Activated CD4-positive, alpha-beta T cell treated with anti-CD3 and anti-CD28 coated beads for 1 hour (primary cell): ENCODE measurements at places on chromosomes 4 and X.

DNA sequence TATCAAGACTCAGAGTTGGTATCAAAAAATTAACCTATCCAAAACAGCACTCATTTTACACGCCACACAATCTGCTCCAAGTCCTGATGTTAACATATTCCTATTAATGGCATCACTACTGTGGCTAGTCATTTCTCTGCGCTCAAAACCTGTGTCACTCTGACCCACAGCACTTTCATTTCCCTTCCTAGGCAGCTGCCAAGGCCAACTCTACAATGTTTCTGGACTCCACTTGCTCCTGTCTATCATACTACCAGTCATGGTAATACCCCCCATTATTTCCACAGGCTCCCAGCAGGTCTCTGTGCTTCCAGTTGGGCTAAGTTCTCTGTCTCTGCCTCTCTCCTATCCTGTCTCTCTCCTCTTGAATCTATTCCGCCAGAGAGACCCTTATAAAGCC is 323.6 kb downstream of the NR3C2 start:
- no peak for DNase-seq

- DNase-seq, result no peak
These were observed 63.2 kb downstream of the CPEB2 start for GRCh38 chr4:15065516-15065915.

GRCh38 chr4:101345271-101345595 is 2.1 kb downstream of the PPP3CA start:
- DNase-seq, result no peak

- DNase-seq, result no peak
These were observed 53.4 kb upstream of the CBR4 start for GRCh38 chr4:169063441-169063840.

DNA sequence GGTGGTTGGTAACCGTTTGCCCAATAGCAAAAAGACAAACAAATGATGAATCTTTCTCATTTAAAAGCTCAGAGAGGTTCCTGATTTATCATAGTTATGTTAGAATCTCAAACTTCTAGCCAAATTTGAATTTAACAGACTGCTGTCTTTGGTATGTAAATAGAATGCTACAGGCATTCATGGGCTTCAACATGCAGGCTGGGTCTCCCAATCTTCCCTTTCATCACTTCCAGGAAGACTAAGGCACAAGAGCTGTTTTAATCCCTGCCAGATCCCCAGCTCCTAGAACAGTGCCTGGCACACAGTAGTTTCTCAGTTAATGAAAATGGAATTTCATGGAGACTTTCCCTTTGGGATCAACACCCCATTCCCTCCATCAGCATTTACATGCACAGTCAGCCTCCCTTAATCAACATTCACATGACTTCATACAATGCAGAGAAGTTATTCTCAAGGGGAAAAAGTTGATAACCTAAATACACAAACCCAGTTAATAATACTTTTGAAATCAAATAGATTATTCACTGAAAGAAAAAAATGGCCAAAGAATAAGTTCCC is 107.6 kb upstream of the C1QTNF7 start:
- no peak for DNase-seq

- no peak for DNase-seq
These were observed 182.1 kb upstream of the SMIM31 start for GRCh38 chr4:164571593-164572390.

DNA sequence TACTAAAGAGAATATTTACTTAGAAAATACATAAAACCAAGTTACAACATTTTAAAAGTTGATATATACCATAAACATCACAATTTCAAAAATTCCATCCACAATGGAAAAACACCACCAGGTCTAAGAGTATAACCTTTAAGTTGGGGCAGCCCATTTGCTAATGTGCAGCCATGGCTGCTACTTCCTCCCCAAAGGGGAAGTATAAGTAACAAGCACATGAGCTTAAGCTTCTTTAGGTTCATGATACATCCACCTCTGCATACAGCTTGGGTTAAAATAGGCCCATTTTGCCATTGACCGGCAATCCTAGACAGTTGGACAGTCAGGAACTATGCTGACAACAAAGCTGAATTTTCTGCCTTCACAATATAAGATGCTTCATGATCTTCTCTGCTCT is 16.6 kb upstream of the GASK1B start:
- no peak for DNase-seq

- no peak for DNase-seq
These were observed at the start of gene SOD3 for GRCh38 chr4:24794916-24795665. Gene SOD3, plus strand, starts transcription at chr4:24795573. Its CDS starts 3,949 bp downstream, at chr4:24799522.

DNA sequence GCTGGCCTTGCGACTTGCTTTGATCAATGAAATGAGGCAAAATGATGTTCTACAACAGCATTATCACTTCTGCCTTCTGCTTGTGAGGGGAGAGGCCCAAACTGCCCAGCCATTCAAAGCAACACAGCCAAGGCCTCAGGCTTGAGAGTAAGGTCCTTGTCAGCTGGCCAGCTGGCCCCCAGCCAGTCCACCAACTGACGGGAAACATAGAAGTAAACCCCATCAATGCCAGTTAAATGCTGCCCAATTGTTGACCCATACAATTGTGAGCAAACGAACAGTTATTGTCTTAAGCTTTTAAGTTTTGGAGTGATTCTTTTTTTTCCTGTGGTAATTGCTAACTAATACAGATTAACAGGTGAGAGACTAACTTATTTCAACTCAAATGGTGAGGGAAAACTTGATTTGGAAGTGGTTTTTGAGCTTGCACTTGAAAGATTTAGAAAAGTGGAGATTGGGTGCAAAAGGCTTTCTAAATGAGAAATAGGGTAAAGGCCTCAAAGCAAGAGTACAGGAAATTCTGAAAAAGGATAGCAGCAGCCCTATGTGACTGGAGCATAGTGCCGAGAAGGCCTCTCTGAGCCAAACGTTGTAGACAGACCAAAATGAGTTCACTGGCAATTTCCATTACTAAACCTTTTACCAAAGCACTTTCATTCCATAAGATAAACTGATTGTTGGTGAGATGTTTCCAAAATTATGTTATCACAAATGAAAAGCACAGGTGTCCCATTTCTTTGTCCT is 66.9 kb downstream of the ARHGEF38 start:
- DNase-seq, result no peak

DNA sequence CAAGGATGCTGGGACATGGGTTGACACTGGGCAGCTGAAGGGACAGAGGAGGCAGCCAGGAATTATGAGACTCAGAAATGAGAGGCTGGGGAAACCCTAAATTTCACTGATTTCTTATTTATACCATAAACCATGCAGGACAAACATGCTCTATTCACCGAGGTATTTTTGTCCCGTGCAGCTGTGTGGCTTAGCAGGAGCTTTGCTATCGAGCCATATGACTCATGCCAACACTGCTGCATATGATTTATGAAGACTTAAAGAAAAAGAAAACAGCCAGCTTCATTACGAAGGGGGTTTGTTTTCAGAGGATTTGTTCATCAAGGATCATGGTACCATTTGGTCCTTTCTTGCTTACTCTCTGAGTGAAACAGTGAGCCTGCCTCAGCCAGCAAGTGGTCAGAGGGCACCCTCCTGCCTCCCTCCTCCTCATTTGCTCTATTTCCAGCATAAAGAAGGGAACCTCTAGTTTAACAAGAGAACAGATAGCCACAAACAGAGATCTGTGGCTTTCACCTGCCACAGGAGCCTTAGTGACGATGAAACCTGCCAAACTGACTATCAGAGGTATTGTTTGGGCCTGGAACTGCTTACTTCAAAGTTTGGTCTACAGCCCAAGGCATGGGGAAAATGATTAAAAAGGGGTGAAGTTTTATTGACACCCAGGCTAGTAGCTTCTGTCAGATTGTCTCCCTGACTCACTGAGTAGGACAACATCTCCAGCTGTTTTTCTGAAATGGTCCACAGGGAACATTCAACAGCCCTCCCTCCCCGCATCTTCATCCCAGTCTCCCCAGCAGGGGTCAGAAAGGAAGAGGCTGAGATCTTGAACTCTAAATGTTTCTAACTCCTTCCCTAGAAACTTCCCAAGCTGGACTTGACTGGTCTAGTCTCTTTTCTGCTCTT is 80.1 kb upstream of the MAML3 start:
- DNase-seq, result no peak

DNA sequence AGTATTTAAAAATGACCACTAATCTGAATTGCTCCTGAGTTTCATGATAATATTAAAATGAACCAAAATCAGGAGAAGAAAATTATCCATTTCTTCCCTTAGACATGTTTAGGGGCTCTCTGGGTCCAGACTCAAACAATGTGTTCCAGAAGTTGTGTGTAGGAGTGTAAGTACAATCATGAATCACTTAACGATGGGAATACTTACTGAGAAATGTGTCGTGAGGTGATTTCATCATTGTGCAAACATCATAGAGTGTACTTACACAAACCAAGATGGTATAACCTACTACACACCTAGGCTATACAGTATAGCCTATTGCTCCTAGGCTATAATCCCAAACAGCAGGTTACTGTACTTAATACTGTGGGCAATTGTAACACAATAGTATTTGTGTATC is 74.8 kb downstream of the STPG2 start:
- DNase-seq, result no peak

DNA sequence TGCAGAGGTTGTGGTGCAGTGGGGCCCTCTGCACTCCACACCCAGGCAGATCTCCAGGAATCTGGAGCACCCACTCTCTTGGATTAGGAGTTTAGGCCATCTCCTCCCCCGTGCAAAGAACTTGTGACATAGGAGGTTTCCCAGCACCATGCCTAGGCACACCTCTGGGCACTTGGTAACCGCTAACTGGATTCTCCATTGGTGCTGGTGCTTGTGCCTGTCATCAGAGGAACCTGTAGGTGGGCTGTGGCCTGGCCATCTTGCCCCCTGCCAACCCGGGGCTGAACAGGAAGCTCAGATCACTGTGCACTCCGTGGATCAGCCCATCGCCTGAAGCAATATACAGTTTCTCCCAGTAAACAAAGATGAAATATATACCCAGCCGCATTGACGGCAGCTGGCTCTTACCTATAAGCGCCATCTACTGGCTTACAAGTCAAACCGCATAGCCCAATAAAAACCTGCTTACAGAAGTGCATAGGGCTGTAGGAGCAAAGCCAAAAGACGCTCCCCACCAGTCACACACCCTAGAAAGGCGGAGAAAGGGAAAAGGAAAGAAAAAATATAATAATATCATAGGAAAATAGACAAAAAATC is 19.1 kb upstream of the TEX13B start:
- no peak for DNase-seq

DNA sequence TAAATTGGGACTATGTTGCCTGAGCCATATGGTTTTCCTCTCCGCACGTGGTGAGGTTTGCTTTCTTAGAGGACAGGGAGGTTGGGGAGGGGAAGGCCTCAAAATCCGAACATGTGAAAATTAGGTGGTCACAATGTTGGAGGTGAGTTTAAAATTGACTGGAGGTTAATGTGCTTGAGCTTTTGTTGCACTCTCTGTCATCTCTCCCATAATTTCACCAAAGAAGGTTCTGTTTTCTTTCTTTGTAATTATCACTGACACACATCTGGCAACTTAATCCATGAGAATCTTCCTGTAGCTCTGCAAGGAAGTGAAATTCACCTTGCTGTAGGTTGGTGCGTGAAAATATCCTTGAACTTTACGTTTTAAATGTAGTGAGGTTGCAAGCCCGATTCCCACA is 225.5 kb downstream of the PDGFC start:
- no peak for DNase-seq

- DNase-seq, result no peak
These were observed 866.5 kb upstream of the INTU start for GRCh38 chr4:126766241-126766640.

DNA sequence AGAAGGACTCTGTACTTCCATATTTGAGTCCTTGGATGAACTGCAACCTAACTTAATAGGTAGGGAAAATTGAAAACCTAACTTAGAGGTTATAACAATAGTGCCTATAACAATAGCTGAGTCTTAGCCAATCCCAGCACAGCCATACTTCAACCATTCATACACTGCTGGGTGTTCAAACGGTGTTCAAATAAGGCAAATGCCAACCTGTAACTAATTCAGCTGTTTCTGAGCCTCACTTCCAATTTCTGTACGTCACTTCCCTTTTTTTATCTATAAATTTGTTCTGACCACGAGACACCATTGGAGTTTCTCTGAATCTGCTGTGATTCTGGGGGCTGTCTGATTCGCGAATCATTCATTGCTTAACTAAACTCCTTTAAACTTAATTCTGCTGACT is 9.6 kb upstream of the GRSF1 start:
- no peak for DNase-seq

DNA sequence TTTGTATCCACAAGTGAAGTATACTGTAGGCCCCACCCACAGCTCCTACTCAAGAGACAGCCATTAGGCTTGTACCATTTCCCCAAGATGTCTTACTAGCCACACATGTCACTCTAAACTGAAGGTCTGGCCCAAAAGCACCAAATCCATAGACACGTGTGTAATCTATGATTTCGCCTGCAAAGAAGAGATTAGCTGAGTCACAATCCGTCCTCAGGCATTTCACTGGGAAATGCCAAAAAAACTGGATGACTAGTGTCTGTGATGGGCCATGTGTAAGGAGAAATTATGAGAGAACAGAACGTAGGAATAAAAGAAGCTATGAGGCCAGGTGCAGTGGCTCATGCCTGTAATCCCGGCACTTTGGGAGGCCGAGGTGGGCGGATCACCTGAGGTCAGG is 21.9 kb upstream of the RP2 start:
- no peak for DNase-seq

DNA sequence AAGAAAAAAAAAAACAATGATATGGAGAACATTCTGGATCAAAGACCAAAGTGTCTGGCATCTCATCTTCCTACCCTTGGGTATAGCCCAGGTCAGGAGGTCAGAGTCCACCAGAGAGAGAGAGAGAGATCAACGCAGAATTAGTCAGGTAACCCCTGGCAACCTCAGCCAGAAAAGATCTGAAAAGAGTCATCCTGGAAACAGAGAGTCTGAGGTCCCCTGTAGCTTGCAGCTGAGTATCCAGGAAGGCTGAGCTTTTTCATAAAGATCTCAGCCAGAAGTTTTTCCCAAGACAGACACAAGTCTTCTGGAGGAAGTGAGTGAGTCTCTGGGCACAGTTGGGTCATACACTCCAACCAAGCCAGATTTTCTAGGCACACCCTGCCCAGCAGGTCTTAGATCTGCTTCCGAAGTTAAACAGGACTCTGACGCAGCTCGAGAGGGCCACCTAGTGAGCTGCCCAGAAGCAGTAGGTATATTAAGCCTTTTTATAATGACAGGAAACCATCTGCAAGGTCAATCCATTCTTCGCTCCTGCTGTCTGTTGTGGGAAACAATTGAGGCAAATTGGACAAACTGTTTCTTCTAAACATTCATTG is 35.7 kb downstream of the ACE2 start:
- no peak for DNase-seq

GRCh38 chrX:93538575-93538974 is 134.8 kb downstream of the NAP1L3 start:
- no peak for DNase-seq

- DNase-seq, result no peak
These were observed 2.1 kb downstream of the PITX2 start for GRCh38 chr4:110620691-110621327.
